COLO829 (cell line): ENCODE measurements at places on chromosomes 6 and 20.
A peak's percentile ranks its signal among the peaks of the same experiment; 100 is the strongest.

- DNase-seq, result no peak
Observed at GRCh38 chr6:139713424-139713823, 339.0 kb upstream of the CITED2 start.

GRCh38 chr6:35186571-35186970 is 27.2 kb upstream of the SCUBE3 start:
- no peak for DNase-seq

DNA sequence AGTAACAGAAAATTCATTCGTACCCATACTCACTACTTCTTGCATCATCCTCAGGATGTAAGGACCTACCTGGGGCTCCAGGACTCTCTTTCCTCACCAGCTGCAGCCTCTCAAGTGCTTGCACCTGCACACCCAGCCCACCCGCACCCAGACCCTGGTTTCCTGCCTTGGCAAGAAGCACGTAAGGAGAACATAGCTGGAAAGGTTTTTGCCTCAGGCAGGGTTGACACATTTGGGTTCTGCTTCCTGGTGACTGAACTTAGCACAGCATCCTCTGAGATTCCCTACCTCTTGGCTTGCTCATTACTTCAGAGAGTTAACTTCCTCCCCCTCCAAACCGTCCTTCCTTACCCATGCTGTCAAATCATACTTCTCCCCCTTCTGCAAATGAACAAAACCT is 556.9 kb downstream of the CD83 start:
- no peak for DNase-seq

DNA sequence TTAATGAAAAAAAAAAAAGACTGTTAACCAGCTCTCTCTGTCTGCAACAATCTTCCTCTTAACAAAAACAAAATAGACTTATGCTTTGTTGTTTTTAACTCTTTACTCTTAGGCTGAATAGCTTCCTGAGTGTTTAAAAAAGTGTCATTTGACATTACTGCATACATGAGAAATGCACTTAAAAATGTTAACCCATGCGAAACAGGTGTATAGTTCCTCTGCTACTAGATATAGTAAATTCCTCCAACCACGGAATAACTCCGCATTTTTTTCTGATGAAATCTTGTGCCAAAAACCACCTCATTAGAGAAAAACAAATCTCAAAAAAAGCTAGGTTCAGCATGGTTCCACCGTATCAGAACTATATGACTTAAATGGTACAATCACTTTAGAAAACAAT is 426.0 kb downstream of the ADGRB3 start:
- DNase-seq, result no peak

GRCh38 chr20:20665606-20666332 is 46.7 kb downstream of the RALGAPA2 start:
- no peak for DNase-seq

DNA sequence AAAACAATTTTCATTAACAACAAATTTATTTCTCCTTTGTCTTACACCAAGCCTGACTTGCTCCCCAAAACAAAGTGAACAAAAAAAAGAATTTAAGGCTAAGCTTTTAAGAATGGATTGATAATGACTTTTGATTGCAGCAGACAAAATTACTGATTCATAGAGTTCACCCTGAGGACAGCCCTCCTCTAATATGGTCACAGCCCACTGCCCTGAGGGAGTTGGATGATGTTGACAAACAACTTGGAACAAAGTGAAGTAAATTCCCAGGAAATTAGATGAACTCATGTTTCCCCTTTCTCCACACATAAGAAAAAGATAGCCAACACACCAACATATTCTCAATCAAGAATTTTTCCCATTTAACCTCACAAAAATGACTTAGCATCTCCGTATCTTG is 7.7 kb upstream of the ISM1 start:
- DNase-seq, result no peak

- DNase-seq, result no peak
Observed at GRCh38 chr20:53445932-53446331, 147.7 kb downstream of the ZNF217 start.

DNA sequence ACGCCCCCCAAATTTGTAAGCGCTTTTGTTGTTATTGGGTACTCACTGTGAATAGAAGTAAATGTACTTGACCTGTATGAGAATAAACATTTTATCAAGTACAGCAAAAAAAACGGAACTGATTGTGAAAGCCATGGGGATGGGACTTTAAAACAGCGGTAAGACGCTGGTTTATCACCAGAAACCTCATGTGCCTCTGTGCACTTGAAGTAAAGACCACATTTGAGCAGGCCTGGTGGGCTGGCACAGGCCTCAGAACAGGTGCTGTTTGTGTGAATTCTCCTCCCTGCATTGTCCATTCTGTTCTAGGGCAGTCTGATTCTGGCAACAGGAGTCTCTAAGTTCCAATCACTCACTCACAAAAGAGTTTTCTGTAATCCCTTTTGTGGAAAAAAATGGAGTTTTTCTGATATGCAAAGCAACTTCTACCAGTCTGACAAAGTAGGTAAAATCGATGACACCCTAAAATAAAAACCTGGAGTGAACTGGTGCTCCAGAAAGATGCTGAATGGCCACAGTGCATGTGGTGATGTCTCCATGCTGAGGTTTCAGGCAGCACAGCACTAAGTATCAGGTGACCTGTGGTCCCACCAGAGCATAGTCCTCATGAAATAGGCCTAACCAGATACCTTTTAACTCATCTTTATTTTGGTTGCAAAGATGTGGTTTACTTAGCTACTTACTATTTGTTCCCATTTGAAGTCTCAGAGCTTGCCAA is 53.9 kb downstream of the STX7 start:
- DNase-seq, result no peak

DNA sequence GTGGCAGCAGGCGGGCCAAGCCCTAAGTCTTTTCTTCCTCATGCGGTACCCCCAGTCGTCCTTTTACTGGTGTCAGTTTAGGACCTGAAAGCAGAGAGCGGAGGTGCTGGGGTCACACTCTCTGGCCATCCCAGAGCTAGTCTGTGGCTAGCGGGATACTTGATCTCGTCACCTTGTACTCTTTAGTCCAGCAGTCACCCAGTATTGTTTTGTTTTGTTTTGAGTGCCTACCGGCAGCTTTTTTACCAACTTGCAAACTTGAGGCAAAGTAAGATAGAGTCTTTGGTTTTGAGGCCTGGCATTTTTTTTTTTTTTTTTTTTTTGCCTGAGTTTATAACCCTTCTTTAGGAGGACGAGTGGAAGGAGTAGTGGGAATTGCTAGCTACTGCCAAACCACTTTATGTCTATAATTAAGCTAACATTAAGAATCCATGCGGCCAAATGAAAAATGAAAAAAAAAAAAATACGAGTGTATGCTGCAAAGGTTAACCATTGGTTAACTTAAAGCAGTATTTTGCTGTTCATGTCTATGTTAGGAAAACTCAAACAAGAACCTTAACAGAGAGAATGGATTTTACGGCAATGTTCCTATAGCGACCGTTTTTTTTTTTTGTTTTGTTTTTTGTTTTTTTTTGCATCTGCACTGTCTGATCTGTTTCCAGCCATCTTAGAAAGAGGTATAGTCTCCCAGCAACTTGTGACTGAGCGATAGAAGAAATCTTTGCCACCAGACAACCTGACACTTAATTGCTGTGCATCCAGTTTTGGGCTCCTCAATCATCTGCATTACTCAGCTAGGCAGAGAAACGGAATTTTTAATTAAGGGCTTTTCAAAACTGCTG is 56.9 kb downstream of the FAM217A start:
- no peak for DNase-seq

- DNase-seq, result peak; percentile 53
Observed at GRCh38 chr20:24160563-24161281, 172.1 kb upstream of the GGTLC1 start.

DNA sequence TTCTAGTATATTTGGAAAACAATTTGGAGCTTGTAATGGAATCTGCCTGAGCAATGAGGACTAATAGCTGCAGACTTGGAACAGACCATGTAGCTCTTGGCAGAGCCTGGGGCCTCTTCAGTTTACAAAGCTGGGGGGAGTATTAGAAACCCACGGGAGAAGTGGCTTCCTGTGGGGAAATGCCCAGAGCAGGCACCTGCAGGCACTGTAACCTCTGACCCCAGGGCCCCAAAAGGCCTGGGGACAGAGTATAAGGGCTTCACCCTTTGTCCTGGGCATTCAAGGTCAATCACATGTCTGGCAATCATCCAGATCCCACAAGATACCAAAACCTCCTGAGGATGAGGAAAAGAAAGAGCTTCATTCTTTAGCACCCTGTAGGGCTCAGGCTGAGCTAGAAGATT is 19.4 kb downstream of the PKIG start:
- peak; percentile 97 for DNase-seq

- DNase-seq, result peak; percentile 44
Observed at GRCh38 chr6:75266716-75267291, 17.8 kb downstream of the TMEM30A start.

- no peak for DNase-seq
Observed at GRCh38 chr20:57582029-57582378, 21.1 kb downstream of the PCK1 start.

DNA sequence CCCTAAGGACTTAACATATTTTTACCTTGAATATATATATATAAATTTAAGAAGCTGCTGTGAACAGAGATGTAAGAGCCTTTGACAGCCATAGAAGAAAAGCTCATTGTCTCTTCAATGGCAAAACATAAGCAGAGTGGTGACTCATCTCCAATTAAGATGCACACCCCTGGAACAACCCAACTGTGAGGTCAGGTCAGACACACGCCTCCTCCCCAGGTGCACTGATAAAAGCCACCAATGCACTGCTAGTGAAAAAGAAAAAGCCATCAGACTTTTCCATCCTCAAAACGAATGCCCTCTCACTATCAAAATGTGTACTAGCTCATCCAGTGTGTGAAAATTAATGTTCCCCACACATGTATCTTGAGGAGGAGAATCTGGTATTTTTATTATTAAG is 100.1 kb downstream of the SMLR1 start:
- peak; percentile 66 for DNase-seq

GRCh38 chr6:46254946-46255345 is 84.2 kb upstream of the ENPP5 start:
- no peak for DNase-seq

- DNase-seq, result no peak
Observed at GRCh38 chr6:24426729-24427446, 24.2 kb downstream of the MRS2 start.

- DNase-seq, result no peak
Observed at GRCh38 chr20:34045294-34045693, 51.6 kb downstream of the RALY start.

DNA sequence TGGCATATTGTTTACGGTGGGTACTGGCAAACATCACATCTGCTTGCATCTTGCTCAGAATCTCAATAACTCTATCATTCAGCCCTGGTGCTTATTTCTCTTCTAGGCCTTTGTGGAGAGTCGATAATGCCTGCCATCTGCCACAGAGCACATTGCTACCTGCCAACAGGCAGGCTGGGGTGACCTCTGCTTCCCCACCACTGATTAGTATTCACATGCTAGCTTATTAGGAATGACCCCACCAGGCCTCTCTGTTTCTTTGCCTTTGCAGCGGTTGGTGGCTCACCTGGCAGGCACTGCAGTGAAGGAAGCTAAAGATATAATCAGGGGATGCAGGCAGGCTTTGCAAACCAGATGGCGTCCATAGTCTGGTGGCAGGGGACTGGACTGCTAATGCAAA is 154.5 kb downstream of the MMS22L start:
- DNase-seq, result no peak

- DNase-seq, result peak; percentile 40
Observed at GRCh38 chr6:154683756-154684523, 49.3 kb upstream of the SCAF8 start.

- DNase-seq, result no peak
Observed at GRCh38 chr20:7195704-7196103, 428.2 kb downstream of the BMP2 start.

GRCh38 chr6:154650351-154650750 is 82.9 kb upstream of the SCAF8 start:
- no peak for DNase-seq

DNA sequence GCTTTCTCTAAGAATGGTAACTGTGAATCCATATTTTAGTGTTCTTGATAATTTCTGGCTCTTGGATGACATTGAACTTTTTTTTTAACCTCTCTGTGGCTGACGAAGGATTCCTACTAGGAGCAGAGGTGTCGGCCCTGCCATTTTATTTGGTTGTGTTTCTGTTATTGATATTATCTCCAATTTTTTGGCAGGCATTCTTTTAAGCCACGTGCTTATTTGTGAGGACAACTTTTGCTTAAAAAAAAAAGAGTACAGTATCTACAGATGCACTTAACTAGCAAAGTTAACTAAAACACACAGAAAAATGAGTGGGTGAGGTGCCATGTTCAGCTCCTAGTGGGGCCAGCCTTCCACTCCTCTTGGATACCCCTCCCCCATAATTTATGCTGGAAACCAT is 1.1 kb downstream of the FANCE start:
- no peak for DNase-seq

DNA sequence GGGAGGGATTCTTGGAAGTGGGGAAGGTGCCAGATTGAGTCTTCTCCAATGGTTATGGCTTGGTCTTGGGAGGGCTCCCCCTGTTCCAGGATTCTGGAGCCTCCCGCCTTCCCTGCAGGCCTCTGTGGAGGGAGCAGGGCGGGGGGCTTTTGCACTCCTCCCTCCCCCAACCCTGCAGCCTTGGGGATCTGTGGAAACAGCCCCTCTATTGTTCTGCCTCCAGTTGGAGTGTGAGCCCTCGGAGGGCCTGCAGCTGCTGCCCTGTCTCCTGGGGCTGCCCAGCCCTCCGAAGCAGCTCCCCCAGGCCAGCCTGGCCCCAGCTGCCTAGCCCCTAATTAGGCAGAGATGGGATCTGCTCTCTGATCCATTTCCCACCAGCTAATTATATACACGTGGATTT is 14.7 kb downstream of the FAM110A start:
- no peak for DNase-seq

GRCh38 chr6:104218116-104218515 is 641.6 kb downstream of the HACE1 start:
- DNase-seq, result no peak

- DNase-seq, result no peak
Observed at GRCh38 chr20:15061955-15062354, 724.5 kb upstream of the FLRT3 start.

- DNase-seq, result peak; percentile 79
Observed at GRCh38 chr20:60057123-60057865, 99.1 kb downstream of the CDH26 start.

DNA sequence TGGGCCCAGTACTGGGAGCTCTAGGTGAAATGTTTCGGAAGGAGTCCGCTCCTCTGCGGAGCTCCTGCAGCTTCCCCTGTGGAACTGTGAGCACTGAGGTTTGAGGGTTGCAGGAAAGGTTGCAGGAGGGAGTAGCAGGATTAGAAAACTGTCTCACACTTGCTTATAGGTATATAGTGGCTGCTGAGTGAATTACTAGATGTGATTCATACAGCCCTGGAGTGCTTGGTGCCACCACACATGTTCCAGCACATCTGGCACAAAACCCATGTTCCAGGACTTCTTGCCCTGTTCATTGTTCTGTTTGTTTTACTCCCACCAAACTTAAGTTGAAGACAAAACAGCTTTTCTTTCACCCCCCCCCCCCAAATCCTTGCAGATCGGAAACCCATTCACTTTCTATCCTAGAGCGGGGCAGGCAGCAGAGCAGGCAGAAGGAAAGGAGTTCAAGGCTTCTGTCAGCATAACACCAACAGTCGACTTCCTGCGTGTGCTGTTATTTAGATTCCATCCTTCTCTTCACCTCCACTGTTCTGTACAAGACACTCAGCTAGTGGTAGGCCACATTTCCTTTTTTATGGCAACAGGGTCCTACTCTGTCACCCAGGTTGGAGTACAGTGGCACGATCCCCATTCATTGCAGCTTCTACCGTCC is 669 bp upstream of the PEX6 start:
- DNase-seq, result peak; percentile 56
